DMS 273 treated with DMSO at 0.1 percent for 48 hours (cell line): ENCODE measurements at places on chromosomes 1 and 21.
A peak's percentile ranks its signal among the peaks of the same experiment; 100 is the strongest.

GRCh38 chr1:86435327-86435726 is 11.4 kb downstream of the CLCA2 start:
- no peak for DNase-seq

DNA sequence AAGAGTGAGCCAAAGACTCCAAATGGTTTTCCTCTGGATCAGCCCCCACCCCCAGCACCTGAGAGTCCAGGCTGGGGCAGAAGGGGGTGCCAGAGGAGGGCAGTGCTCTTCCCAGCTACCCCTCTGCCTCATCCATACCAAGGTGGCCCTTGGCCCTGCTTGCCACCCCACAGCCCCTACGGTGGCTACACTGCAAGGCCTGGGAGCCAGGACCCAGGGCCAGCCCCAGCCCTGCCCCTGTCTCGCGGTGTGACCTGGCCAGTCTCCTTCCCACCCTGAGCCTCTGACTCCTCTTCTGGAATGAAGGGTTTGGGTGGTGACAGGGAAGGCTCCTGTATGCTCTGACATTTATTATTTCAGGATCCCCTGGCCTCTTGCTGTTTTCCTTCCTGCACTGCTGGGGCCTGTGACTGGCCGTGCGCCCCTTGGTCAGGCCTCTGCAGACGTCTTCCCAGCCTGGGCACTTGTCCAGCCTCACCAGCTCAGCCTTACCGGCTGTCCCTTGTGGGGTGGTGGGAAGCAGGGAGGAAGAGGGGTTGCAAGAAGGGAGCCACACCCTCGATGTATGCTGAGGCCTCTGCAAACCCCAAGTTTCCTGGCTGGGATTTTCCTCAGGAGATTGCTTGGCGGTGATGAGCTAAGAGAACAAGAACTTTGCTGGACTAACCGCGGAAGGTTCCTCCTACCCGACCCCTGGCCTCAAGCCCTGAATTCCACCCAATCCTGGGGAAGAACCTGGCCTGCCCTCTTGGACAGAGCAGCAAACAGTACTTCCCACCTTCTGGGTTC is 13.5 kb downstream of the ASAP3 start:
- no peak for DNase-seq

DNA sequence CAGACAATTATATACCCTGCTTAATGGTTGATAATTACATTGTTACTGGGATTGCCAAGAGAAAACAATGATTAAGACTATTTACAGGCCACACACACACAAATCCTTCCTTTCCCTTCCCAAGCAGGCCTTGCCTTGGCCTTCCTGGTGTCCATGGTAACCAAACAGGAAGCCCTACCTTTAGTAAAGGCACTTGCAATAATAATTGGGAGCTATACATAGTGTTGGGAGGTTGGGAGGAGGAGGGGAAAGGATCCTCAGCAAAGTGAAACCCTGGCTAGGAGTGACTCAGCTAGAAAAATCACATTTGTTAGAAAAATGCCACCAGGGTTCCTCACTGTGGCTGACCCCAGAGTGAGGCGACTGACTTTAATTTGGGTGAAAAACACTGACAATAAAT is 122.3 kb upstream of the ADAR start:
- no peak for DNase-seq

DNA sequence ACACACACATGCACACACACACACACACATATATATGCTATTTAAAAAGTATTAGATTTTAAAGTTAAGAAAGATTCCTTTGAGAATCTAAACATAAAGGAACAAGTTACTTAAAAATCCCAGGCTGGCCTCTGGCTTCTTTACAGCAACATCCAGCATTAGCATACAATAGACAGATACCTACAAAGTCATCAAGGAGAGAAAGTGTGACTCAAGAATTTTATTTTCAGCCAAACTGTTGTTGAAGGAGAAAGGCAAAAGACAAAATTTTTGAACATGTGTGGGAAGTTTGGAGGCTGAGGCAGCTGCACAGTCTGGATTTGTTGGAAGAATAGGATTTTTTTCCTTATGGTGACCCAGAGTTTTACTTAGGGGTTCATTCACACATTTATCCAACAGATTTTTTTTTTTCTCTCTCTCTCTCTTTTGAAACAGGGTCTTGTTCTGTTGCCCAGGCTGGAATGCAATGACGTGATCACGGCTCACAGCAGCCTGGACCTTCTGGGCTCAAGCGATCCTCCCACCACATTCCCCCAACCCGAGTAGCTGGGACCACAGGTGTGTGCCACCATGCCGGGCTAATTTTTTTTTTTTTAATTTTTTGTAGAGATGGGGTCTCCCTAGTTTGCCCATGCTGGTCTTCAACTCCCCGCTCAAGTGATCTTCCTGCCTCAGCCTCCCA is 24.0 kb upstream of the SPOCD1 start:
- DNase-seq: no peak

- DNase-seq: no peak
These were observed 8.7 kb upstream of the KCNK1 start for GRCh38 chr1:233605205-233605604.

DNA sequence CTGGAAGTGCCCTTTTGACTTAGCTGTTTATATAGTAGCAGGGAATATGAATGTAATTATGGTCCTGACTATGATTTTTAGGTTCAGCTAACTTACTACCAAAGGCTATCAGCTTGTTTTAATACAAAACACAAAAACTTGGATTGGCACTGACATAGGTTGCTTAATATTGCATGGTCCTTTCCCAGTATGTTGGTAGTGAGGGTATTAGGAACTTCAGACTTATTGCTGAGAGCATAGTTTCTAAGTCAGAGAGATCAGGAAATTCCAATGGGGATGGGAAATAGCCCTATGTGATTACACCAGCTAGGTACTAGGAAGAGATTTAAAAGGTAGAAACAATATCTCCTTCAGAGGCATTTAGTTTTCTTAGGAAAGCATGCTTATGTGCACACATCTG is 7.7 kb downstream of the ARID1A start:
- no peak for DNase-seq

- no peak for DNase-seq
These were observed 4.6 kb upstream of the RAB4A start for GRCh38 chr1:229266274-229266673.

- no peak for DNase-seq
These were observed 12.6 kb upstream of the RSPO1 start for GRCh38 chr1:37647281-37647680.

- DNase-seq: no peak
These were observed 659.9 kb downstream of the USP25 start for GRCh38 chr21:16389643-16390042.

GRCh38 chr1:185279571-185279970 is 37.5 kb downstream of the IVNS1ABP start:
- no peak for DNase-seq

- DNase-seq: no peak
These were observed 20.0 kb upstream of the FCER1A start for GRCh38 chr1:159282118-159282517.

DNA sequence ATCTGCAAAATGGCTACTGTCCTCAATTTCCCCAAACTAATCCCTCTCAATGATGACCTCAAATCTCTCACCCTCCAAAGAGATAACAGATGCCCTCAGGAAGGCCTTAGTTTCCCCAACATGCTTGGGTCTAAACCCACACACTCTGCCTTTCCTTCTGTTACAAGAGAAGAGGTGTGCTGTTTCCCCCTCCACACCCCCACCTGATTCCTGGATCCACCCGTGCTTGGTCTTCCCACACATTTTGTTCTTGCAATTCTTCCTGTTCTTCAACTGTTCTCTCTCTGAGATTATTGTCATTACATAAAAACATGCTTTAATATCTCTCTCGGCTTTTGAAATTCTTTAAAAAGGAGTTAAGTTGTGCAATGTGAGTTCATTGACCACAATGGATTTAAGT is 5.7 kb upstream of the CBR3 start:
- no peak for DNase-seq

- no peak for DNase-seq
These were observed 207.0 kb downstream of the TTLL7 start for GRCh38 chr1:83791821-83792437.

GRCh38 chr1:14954210-14954609 is 199.3 kb upstream of the TMEM51 start:
- no peak for DNase-seq

DNA sequence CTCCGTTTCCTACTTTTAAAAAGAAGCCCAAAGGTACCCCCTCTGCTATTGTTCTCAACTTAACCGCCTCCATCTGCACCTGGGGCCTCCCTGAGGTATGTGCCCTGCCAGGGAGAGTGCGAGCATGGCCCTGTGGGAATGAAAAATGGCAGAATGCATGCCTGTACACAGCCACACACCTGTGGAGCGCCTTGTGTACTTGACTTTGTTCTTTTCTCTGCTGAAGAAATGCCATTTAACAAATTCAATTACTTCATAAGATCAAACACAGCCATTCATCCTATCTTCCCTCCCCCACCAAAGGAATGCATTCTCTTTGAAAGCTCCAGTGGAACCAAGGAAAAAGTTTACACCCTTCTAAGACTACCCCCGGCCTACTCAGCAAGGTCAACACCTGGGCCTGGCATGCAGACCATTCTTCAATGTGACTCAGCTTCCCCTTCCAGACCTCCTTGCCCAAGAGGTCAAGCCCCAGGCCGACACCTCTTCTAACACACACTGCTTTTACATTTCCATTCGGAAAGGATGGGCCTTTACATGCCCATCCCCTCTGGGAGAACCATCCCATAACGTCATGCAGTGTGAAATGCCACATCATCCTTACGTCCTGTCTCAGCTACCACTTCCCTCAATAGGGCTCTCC is 123.7 kb downstream of the SMYD2 start:
- no peak for DNase-seq

DNA sequence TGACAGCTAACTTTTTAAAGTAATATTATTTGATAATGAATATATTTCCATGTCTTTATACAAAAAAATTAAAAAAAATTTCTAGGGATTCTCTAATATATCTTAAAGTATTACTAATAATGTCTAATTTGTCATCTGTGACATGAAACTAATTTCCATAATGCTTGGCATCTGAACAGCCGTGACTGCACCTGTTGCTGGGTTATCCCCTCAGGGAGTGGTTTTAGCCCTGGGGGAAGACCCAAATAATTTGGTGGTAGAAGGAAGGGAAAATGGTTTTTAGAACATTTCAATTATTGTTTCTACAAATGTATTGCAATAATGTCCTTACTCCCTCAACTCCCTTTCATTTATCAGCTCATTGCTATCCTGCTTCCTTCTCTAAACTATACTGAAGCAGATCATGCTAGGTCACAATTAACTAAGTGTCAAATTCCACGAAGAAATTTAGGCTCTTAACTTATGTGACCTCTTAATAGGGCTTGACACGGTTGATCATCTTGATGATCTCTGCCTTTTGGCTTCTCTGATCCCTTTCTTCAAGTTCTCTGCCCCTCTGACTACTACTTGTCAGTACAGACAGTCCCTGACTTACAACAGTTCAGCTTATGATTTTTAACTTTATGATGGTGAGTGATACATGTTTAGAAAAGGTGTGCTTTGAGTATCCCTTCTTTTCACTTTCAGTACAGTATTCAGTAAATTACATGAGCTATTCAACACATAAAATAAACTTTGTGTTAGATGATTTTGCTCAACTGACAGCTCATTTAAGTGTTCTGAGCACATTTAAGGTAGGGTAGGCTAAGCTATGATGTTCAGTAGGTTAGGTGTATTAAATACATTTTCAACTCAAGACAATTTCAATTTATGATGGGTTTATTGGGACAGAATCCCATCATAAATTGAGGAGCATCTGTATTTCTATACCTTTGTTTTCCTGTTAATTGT is 26.4 kb upstream of the DPH5 start:
- no peak for DNase-seq

- DNase-seq: no peak
These were observed 3.6 kb downstream of the PEA15 start for GRCh38 chr1:160208557-160209320.

DNA sequence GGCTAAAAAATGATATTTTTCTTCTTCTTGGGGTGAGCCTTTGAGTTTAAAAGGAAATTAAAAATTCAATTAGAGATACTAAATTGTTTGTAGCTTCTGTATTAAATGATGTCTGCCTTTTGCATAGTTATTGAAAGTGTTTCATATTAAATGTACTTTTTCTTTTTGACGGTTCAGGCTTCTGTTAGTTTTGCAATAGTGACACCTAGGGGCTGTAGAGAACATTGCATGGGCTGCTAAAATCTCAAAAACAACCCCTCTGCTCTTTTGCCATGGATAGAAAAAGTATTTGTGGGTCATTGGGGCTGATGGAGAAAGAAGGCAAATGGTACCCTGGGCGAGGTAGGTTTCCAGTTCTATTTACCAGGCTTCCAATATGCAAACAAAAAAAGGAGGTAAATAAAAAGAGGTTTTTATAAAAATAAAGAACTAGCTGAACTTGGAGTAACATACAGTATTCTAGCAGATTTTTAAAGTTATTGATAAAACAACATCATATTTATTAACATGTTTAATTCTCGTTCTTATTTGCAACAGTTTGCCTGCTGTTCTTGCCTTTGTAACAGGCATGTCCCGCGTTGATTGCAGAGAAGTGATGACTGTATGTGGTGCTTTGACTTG is 115.4 kb upstream of the HOOK1 start:
- DNase-seq: peak; percentile 26

- peak; percentile 99 for DNase-seq
These were observed at the start of gene APOBEC4 for GRCh38 chr1:183652547-183653461. Gene APOBEC4 (minus strand): TSS chr1:183653316. CDS start chr1:183648781, 4,535 bp downstream.

GRCh38 chr1:229839800-229840199 is 213.8 kb downstream of the URB2 start:
- DNase-seq: no peak

DNA sequence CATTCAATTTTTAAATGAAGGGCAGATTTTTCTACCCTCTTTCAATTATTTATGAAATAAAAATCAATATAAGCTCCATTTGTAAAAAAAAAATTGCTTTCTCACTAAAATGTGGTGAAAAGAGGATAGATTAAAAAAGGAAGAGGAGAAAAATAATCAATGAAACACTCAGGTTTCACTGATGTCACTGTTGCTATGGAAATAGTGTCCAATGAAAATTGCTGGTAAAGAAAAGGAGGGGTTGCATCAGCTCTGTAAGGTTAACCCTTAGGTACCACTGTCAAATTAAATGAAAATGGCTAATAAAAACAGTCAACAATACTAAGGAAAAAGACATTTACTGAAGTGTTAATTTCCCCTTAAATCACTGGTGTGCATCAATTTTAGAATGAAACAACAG is 91.6 kb upstream of the TTC39A start:
- DNase-seq: peak; percentile 66

DNA sequence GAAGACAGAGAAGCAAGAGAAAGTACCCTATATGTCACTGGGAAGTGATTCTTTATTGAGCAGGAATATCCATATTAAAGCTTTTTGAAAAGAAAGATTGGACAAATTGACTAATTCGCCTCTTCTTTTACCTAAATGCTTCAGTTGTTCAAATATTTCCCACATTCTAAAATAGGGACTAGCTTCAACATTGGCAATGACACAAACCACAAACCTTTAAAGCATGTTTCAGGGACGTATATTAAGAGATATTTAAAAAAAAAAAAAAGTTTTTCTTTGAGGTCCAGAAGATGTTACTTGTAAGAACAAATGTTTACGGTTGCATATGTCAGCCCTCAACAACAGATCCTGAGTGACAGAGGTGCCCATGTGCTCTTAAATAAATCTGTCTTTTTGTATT is 235.0 kb upstream of the NFIA start:
- DNase-seq: no peak

GRCh38 chr1:72932025-72932424 is 649.7 kb upstream of the NEGR1 start:
- no peak for DNase-seq
